ENCODE measurements at places on chromosomes 4 and X.

GRCh38 chr4:33091961-33092360, 2371.8 kb downstream of the PCDH7 start:
- DNase-seq, result no peak

- DNase-seq, result no peak
Observed at GRCh38 chrX:132216283-132216682, 3.0 kb downstream of the RAP2C start.

- DNase-seq, result no peak
Observed at GRCh38 chrX:67546496-67547423, 2.9 kb downstream of the AR start.

GRCh38 chrX:131792356-131792749, 230.7 kb upstream of the STK26 start:
- no peak for DNase-seq

DNA sequence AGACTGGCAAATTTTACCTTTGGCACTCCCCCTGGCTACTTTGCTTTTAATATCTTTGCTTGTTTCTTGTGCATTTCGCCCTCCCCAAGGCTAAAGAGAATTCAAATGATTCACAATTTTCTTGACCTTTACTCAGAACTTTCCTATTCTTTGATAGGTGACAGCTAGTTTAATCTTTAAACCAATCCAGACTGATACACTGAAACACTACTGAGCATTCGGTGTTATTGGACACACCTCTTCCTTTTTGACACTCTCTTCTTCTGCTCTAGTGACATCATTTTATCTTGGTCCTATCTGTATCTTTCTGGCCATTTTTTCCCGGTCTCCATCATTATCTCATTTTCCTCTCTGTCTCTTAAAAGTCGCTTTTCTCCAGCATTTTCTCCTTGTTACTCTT, 103.1 kb downstream of the IL1RAPL2 start:
- DNase-seq, result no peak

GRCh38 chrX:997631-998137, 214.8 kb downstream of the CRLF2 start:
- DNase-seq, result no peak

GRCh38 chrX:6718766-6719165, 183.8 kb upstream of the VCX3A start:
- no peak for DNase-seq

- no peak for DNase-seq
Observed at GRCh38 chr4:84750260-84750959, 167.5 kb downstream of the CDS1 start.

GRCh38 chrX:115560978-115561604, at the start of gene PLS3:
TSS of gene PLS3 (plus strand) at chrX:115561174. CDS start at chrX:115610251, 49,077 bp downstream.
- peak; percentile 13 for DNase-seq

DNA sequence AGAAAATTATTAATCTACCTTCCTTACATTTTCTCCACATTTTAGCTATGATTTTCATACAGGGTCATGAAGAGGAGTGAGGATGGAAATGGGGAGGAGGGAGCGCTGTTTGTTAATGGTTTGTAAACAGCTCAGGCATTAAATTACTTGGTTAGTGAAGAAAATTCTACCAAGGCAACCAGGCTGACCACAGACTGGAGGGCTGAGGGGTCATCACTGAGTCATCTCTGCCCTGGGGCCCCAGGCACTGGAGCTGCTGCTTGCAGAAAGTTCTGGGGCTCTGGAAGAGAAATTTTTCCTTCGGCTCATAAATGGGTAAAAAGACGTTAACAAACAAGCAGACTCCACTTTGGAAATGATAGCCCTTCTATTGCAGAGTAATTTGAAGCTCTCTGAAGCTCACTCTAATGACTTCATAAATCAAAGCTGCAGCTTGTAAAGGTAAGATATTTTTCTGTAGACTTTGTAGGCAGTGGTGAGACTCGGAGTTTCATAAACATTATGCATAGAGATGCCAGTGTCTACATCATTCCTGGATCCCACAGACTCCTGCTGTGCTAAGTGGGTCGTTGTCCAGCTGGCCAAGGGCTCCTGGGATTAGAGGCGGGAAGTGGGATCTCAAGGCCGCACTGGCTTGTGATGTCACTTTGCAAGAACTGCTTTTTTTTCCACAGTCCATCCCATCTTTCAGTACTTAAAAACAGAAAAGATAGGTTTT, 159.6 kb downstream of the PTTG2 start:
- no peak for DNase-seq

DNA sequence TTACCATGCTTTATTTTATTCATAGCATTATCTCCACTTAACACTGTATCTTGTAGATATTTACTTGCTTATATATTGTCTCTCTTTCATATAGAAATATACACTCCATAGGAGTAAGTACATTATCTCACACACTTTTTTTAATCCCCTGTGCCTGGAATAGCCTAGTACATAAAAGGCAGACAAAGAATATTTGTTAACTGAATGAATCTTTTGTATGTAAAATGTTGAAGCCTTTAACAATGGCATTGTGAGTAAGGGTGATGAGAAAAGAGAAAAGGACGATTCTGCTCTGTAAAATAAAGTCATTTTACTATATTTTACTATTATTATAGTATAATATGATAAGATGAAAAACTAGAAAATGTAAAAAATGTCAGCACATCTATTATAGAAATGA, 97.7 kb upstream of the PDHA2 start:
- DNase-seq, result no peak

- no peak for DNase-seq
Observed at GRCh38 chr4:77849278-77849965, 13.2 kb upstream of the MRPL1 start.

All from activated naive CD8-positive, alpha-beta T cell treated with anti-CD3 and anti-CD28 coated beads, Interleukin-2, amount 50 U/mL, for 24 hours (primary cell).